ENCODE measurements at places on chromosomes 2 and 18.

GRCh38 chr2:70777450-70777849, 9.4 kb upstream of the ADD2 start:
- no peak for DNase-seq

DNA sequence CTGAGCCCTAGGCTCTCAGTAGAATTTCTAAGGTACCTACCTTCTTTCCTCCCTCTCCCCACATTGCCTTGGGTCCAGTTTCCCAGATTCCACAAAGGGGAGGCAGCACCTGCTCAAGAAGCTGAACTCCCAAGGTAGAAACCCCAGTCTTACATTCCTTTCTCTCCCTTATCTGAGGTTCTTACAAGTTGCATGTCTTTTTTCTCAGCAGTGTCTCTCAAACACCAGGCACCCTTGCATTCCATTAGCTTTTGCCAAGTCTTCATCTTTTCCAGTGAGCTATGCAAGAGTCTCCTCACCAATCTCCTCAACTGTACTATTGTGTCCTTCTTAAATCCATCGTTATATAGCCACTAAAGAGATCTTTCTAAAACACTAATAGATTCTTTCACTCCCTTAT, 4.1 kb upstream of the NT5C1B start:
- no peak for DNase-seq

DNA sequence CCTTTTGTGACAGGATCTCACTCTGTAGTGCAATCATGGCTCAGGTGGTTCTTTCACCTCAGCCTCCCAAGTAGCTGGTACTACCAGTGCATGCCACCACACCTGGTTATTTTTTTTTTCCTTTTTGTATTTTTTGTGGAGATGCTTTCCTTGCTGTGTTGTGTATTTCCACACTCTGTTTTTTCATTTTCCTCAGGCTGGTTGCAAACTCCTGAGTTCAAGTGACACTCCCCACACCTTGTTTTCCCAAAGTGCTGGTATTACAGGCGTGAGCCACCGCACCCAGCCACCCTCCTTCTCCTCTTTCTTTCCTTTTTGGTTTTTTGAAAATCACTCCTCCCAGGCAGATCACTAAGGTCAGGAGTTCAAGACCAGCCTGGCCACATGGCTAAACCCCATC, 65.0 kb downstream of the MYCN start:
- DNase-seq: no peak

DNA sequence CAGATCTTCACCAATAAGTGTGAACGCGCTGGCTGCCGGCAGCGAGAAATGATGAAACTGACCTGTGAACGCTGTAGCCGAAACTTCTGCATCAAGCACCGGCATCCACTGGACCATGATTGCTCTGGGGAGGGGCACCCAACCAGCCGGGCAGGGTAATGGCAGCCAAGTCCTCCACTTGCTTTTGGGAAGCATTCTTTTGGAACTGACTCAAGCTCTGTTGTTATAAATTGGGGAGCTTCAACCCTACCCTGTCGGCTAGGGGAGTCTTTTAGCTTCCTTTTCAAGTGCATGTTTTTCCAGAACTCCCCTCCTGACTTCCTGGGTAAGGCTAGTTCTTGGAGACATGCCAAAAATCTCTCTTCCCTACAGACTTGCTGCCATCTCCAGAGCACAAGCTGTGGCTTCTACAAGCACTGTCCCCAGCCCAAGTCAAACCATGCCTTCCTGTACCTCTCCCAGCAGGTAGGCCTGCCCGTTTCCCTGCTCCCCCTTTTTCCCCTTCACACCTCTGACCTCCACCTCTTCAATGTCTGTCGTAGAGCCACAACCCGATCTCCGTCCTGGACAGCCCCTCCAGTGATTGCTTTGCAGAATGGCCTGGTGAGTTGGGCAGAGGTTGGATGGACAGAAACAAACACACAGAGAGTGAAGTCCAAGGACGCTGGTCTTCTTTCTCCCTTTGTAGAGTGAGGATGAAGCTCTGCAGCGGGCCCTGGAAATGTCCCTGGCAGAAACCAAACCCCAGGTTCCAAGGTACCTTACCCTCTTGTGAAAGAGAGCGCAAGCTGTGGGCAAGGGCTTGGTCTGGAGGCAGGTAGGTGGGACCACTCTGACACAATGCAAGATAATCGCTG, 1.5 kb downstream of the ZFAND2B start:
- DNase-seq: no peak

DNA sequence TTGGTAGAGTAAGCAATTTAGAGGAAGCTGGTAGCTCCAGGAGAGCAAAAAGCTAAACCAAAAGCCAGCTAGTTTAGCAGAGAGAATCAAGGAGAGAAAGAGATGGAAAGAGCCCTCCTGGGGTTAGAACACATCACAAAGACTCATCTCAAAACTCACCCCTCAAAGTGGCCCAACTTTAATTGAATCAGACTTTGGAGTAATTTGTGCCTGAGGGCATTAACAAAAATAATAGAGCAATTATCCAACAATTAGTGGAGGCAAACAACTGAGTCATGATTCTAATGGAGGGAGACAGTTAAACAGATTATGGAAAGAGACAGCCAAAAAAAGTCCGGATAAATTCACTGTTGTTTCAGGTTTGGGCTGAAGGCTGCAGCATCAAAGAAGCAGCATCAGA, 417.4 kb downstream of the KCNJ3 start:
- DNase-seq: no peak

GRCh38 chr2:309148-309953, 21.5 kb upstream of the ALKAL2 start:
- no peak for DNase-seq

GRCh38 chr18:23890589-23890988, 124.0 kb upstream of the TTC39C start:
- DNase-seq: no peak

DNA sequence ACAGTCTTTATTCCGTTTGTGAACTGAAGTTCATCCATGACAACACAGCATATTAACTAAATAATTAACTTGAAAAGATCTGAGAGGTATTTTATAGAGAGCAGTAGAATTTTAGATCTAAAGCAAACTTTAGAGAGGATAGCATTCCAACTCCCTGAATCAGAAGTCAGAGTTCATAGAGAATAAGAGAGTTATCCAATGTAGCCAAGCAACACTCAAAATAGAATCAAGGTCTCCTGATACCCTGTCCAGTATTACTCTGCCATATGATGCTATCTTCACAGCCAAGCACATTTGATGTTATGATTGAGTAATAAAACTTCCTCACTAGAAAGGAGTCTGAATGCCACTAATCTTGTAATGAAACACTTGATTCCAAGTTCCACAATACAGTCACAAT, 55.5 kb downstream of the RIT2 start:
- DNase-seq: no peak

GRCh38 chr2:157995117-157995516, 106.6 kb upstream of the UPP2 start:
- no peak for DNase-seq

- no peak for DNase-seq
Measured at GRCh38 chr2:134502104-134502503, 216.7 kb downstream of the TMEM163 start.

- DNase-seq: no peak
Measured at GRCh38 chr18:392928-393573, 107.5 kb downstream of the COLEC12 start.

DNA sequence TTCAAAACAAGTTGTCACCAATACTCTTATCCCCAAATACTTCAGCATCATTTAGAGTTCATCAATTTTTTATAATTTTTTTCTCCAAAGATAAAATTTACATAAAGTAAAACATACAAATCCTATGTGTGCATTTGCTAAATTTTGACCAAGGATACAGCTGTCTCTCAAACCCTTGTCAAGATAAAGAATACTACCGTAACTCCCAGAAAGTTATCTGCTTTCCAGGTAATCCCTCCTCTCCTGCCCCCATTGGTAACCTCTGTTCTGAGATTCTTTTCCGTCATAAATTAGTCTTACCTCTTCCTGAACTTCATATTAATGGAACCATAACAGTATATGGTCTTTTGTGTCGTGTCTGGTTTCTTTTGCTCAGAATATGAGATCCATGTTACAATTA, 49.2 kb downstream of the BCL2L11 start:
- DNase-seq: no peak

DNA sequence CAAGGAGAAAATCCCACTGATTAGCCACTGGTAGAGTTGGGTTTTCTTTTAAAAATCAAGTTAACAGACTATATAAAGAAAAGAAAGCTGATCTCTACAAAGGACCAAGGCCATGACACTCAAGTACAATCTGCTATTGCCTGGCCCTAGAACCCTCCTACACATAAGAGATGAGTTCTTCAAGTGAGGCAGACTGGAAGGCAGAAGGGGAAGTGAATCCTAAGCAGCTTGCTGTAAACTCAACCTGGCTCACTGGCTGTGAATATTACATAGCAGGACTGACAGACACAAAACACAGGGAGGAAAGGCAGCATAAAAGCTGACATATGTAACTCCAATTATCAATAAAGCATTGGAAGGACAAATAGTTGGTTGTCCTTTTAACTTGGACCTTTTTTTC, 65.4 kb downstream of the TRIP12 start:
- DNase-seq: no peak

DNA sequence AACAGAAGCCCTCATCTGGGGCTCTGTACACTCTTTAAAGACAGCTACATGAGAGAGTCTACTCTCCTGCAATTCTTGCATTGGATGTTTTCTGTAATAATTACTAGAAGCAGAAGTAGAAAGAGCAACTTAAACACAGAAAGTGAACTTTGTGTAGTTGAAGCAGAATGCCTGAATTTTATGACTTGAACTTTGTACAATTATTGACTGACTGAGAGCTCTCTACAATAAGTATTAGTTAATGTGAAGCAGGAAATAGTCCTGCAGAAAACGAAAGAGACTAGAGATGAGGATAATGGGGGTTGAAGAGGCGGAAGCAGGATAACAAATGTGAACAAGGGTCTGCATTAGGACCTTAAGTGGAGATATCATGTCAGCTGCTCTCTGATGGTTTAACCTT, 79.2 kb upstream of the STK39 start:
- no peak for DNase-seq

DNA sequence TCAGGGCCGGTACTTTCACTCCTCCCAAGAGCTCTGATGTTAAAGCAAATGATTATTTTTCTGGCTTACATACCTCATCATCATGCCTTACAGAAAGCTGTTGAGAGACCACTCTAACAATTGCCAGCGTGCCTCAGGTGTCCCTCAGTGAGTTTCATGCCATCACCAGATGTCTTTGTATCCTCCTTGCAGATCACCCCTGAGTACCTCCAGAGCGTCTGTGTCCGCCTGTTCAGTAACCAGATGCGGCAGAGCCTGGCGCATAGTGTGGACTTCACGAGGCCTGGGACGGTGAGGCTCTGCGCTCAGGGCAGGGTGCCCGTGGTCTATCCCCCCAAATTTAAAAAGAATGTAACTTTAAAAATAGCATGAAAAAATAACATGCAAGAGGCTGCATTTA, 41.3 kb downstream of the ARMC9 start:
- no peak for DNase-seq

DNA sequence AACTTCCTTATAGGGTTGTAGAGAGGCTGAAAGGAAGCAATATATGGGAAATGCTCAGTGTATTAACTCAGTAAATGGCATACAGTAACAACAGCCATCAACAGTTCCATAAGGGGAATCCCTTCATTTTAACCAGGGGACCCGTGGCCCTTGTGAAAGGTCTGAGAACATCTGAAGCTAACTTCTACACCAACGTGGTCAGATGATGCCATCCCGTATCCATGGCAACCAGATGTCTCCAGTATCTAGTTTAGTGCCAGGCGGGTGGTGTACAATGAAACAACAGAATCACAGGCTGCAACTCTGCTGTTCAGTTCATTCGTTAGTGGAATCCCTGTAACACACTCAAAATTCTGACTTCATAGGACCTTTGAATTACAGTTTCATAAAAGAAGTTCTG, 162.3 kb downstream of the TGIF1 start:
- no peak for DNase-seq

DNA sequence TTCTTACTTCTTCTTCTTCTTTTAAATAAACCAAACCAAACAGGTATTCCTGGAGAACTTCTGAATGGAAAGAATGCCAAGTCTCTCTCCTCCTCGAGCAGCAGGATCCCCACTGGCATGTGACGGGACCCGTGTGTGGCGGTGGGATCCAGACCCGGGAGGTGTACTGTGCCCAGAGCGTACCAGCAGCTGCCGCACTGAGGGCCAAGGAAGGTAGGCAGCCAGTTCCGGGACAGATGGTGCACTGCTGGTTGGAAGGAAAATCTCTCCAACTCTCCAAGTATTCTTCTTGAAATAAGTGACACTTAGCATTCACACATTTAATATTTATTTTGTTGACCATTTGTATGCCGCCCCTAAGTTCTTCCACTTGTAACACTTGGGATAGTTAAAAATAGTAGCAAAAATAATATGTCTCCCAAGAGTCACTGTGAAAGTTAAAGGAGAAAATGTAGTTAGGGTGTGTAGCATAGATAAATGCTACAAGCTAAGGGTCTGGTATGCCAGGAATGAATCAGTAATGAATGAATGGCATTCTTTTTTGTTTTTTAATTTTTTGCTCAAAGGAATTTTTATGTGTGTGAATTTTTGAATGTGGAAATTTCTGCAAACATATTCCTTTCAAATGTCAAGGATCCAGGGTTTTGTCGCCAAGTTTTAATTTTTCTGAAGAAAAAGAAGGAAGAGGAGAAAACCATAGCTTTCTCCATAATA, 349.9 kb downstream of the THSD7B start:
- no peak for DNase-seq

- DNase-seq: no peak
Measured at GRCh38 chr2:237137626-237138323, 52.1 kb downstream of the COPS8 start.

- DNase-seq: no peak
Measured at GRCh38 chr2:197547163-197547900, 31.5 kb downstream of the MOB4 start.

DNA sequence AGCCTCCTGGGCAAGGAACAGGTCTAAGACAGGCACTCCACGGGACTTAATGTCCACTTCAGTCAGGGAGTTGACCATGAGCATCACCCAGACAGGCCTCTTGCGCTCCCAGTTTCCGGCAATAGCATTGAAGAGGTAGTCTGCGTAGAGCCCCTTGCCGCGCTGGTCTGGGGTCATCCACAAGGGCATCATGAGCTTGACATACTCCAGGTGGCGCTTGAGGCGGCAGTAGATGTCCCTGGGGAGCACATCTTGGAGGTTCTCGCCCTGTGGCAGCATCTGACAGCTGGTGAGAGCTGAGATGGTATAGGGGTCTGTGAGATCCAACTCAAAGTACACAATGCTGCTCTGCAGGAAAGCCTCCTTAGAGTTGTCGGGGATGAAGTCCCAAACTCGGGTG, 10.6 kb downstream of the TRABD2A start:
- no peak for DNase-seq

GRCh38 chr18:32258558-32259204, 68.8 kb downstream of the MEP1B start:
- no peak for DNase-seq
